ENCODE measurements at places on chromosomes 7 and 10. TPM values are rescaled to one million over a fixed set of nuclear protein-coding genes. Genes with fewer than 3 reads are reported as not detected.
A peak's percentile ranks its signal among the peaks of the same experiment; 100 is the strongest.

- no peaks in the 10 kb centered on the region for H3K4me1 ChIP-seq
- no peak for DNase-seq
- no peaks in the 10 kb centered on the region for H3K36me3 ChIP-seq
- H3K4me3 ChIP-seq: no peak overlapping the region
- H3K27ac ChIP-seq: no peak overlapping the region
- H3K27me3 ChIP-seq: no peaks in the 10 kb centered on the region
These were observed 285.8 kb upstream of the CACNA2D1 start for GRCh38 chr7:82729172-82730030.

DNA sequence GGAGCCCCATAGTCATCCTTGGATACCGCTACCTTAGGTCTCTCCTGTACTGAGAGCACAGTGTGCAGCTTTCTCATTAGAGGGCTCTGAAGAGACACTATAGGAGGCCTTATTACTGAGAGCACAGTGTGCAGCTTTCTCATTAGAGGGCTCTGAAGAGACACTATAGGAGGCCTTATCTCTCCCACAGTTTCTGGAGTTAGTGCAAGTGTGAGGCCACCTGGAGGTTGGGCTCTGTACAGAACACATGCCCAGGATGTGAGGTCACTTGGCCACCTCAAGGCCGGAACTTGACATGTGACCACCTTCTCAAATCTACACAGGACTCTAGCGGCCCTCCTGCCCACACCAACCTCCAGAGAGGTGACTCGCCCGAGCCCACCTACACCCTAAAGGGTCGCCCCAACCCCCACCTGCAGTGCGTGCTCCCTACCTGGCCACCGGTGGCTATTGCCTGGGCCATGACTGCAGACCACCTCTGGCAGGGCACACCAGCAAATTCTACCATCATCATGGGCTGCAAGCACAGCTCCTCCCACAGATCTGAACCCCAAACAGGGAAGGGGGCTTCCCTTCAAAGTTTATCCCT is 24.6 kb downstream of the FRMPD2 start:
- no peak overlapping the region for H3K4me3 ChIP-seq
- no peak for DNase-seq
- no peak overlapping the region for H3K27ac ChIP-seq
- no peaks in the 10 kb centered on the region for H3K36me3 ChIP-seq
- H3K27me3 ChIP-seq: no peaks in the 10 kb centered on the region

DNA sequence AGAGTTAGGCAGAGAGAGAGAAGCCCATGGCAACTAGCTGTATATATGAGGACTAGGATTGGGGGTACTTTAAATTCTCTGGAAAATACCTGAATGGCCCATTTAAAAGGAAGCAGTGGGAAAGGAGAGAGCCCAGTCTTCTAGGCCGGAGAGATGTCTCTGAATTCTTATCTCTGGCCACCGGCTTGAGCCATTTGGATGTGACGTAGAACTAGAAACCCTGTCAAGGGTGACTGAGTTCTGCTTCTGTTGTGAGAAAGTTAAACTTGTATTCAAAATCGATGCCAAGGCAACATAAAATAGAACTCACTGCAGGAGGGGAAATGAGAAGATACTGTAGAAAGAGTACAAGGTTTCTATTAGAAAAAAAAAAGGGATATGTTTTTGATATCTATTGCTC is 6.3 kb upstream of the GSTK1 start:
- H3K27me3 ChIP-seq: no peaks in the 10 kb centered on the region
- H3K4me1 ChIP-seq: peaks cover 76% of the 10 kb centered on the region
- no peak overlapping the region for H3K4me3 ChIP-seq
- peak overlapping the region; percentile 48 for H3K27ac ChIP-seq
- peaks cover 13% of the 10 kb centered on the region for H3K36me3 ChIP-seq

GRCh38 chr10:45421221-45422097 is 47.4 kb downstream of the ALOX5 start:
- peaks cover 65% of the 10 kb centered on the region for H3K4me1 ChIP-seq
- peak overlapping the region; percentile 90 for H3K4me3 ChIP-seq
- no peak for DNase-seq
- peak overlapping the region; percentile 96 for H3K27ac ChIP-seq

GRCh38 chr7:23115991-23116390 is 10.4 kb downstream of the KLHL7 start:
- H3K27me3 ChIP-seq: no peaks in the 10 kb centered on the region
- no peak overlapping the region for H3K4me3 ChIP-seq
- H3K27ac ChIP-seq: no peak overlapping the region
- no peak for DNase-seq
- H3K4me1 ChIP-seq: peaks cover 40% of the 10 kb centered on the region
- H3K36me3 ChIP-seq: no peaks in the 10 kb centered on the region

DNA sequence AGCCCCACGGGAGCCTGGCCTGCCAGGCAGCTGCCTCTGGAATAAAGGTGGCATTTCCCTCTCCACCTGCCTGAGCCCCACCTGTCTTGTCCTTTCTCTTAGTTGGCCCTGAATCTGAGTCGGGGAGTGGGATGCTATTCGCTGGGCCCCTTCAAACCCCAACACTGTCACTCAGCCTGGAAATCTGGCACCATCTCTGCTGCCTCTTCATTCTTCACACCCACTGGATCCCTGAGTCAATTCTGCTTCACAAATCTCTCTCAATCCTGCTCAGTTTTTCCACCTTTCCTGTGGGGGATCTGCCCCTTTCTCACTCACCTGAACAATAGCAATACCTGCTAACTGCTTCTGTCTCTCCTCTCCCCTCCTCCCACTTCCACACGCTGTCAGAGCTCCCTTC is 10.6 kb downstream of the CRTAC1 start:
- no peak overlapping the region for H3K27ac ChIP-seq
- no peaks in the 10 kb centered on the region for H3K36me3 ChIP-seq
- peaks cover 21% of the 10 kb centered on the region for H3K27me3 ChIP-seq

- no peak for DNase-seq
- H3K36me3 ChIP-seq: no peaks in the 10 kb centered on the region
- H3K27me3 ChIP-seq: peaks cover 5% of the 10 kb centered on the region
These were observed 148.1 kb downstream of the DNAJB9 start for GRCh38 chr7:108717781-108718180.

GRCh38 chr10:61821693-61822092 is 79.8 kb upstream of the ARID5B start:
- no peaks in the 10 kb centered on the region for H3K27me3 ChIP-seq
- no peak overlapping the region for H3K27ac ChIP-seq
- H3K4me3 ChIP-seq: no peak overlapping the region
- no peak for DNase-seq

- DNase-seq: no peak
- H3K27ac ChIP-seq: no peak overlapping the region
- no peaks in the 10 kb centered on the region for H3K36me3 ChIP-seq
- no peaks in the 10 kb centered on the region for H3K27me3 ChIP-seq
- peaks cover 100% of the 10 kb centered on the region for H3K4me1 ChIP-seq
- peak overlapping the region; percentile 67 for H3K4me3 ChIP-seq
These were observed 128.9 kb downstream of the CELF2 start for GRCh38 chr10:11146402-11147171.

CABCOCO1 gene
- total RNA-seq: not detected

GDF2 gene
- total RNA-seq: not detected

GRCh38 chr7:43584195-43584586 is 1.3 kb downstream of the STK17A start:
- H3K4me3 ChIP-seq: peak overlapping the region; percentile 99
- peaks cover 1% of the 10 kb centered on the region for H3K27me3 ChIP-seq
- peak overlapping the region; percentile 91 for H3K27ac ChIP-seq
- peak; percentile 52 for DNase-seq
- peaks cover 18% of the 10 kb centered on the region for H3K4me1 ChIP-seq

MACROH2A2 gene
- total RNA-seq: 7.2 TPM

- H3K36me3 ChIP-seq: no peaks in the 10 kb centered on the region
- peaks cover 5% of the 10 kb centered on the region for H3K27me3 ChIP-seq
- H3K27ac ChIP-seq: no peak overlapping the region
- no peaks in the 10 kb centered on the region for H3K4me1 ChIP-seq
These were observed 19.4 kb upstream of the SGCE start for GRCh38 chr7:94675356-94675755.

NODAL gene
- not detected for total RNA-seq

GIMAP1 gene
- 119 TPM for total RNA-seq

DNA sequence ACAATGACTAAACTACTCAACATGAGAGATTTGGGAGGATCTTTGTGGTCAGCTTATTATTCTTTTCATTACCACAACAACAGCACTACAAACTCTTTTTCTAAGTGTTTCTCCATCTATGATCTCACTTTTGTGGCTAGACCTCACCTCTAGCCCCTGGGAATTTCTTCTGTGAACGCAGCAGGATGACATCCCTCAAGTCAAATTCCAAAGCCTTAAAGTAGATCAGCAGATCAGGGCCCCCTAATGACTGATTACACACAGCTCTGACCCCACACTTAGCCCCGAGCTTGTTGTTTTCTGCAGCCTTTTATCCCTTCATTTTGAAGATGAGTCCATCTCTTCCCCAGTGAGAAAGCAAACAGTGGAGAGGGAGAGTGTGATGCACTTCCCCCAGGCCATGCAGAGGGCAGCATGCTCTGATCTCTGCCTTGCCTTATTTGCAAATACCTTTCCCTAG is 27.3 kb downstream of the TFAM start:
- no peak for DNase-seq
- no peaks in the 10 kb centered on the region for H3K4me1 ChIP-seq
- no peaks in the 10 kb centered on the region for H3K36me3 ChIP-seq
- H3K27ac ChIP-seq: no peak overlapping the region

ENO4 gene
- total RNA-seq: not detected
